ENCODE measurements at places on chromosomes 2 and 18. TPM values are rescaled to one million over a fixed set of nuclear protein-coding genes. Genes with fewer than 3 reads are reported as not detected.

DNA sequence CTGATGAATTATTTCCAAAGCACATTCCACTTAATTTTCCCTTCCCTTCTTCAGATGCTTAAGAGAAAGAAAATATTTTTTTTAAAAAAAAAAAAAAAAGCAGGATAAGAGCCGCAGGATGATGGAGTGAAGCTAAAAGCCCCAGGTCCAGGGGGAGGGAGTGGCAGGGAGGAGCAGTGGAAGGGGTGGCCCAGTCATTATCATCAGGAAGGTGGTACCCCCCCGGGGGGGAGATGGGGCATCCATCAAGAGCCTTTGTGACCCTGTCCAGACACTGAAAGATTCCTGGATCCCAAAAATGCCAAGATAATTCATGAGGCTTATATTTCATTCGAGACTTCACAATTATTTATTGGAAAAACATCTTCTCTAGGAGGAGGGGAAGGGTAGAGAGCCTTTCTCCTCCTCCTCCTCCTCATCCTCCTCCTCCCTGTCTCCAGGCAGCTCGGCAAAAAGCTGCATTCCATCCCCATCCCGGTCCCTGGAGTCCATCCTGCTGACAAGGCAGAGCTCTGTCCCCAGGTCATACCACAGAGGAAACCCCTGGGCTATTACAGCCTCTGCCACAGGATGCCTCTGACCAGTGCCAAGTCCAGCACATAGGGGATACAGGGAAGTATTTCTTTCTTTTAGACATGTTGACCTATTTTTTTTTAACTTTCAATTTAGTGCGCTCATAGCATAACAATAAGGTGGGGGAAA is 125.3 kb downstream of the TWIST2 start:
- no peak for DNase-seq

SFT2D3 gene
- total RNA-seq, result 8.1 TPM

- DNase-seq, result no peak
These were observed 304.2 kb upstream of the MC4R start for GRCh38 chr18:60676815-60677214.

GNAL gene
- total RNA-seq, result 5.3 TPM

- no peak for DNase-seq
These were observed 12.2 kb upstream of the TNP1 start for GRCh38 chr2:216872040-216872439.

HAAO gene
- 5.8 TPM for total RNA-seq

All from mucosa of descending colon (tissue), 3 donors.